Melanocyte of skin (primary cell): ENCODE measurements at places on chromosomes 3 and 15. TPM values are rescaled to one million over a fixed set of nuclear protein-coding genes. Genes with fewer than 3 reads are reported as not detected.

CTXN2 gene
- total RNA-seq = not detected in 2 replicates

WNT7A gene
- total RNA-seq = not detected in 2 replicates

PARP9 gene
- total RNA-seq = 56.7 and 96.7 TPM in 2 replicates

CLRN1 gene
- total RNA-seq = not detected in 2 replicates

PIF1 gene
- total RNA-seq = 11.7 and 15.0 TPM in 2 replicates

ANKRD63 gene
- not detected in 2 replicates for total RNA-seq

CD200R1 gene
- not detected in 2 replicates for total RNA-seq

KIAA1143 gene
- 12.0 and 22.1 TPM in 2 replicates for total RNA-seq

ATP8B4 gene
- total RNA-seq = 0.15 and 0.33 TPM in 2 replicates

MUC20 gene
- total RNA-seq = under 0.01 and 0.73 TPM in 2 replicates

CAND2 gene
- total RNA-seq = 1.7 and 2.2 TPM in 2 replicates

GOLGA8G gene
- total RNA-seq = not detected in 2 replicates

RYR3 gene
- 0.15 TPM in 1 of 2 replicates, not detected in the other for total RNA-seq
